Coronary artery (tissue), 2 donors: ENCODE measurements at places on chromosomes 11 and 22.

- DNase-seq = no peak
These were observed 20.7 kb downstream of the OR5B21 start for GRCh38 chr11:58487170-58487569.

- no peak for DNase-seq
These were observed 484.6 kb downstream of the OPCML start for GRCh38 chr11:133047771-133048115.

DNA sequence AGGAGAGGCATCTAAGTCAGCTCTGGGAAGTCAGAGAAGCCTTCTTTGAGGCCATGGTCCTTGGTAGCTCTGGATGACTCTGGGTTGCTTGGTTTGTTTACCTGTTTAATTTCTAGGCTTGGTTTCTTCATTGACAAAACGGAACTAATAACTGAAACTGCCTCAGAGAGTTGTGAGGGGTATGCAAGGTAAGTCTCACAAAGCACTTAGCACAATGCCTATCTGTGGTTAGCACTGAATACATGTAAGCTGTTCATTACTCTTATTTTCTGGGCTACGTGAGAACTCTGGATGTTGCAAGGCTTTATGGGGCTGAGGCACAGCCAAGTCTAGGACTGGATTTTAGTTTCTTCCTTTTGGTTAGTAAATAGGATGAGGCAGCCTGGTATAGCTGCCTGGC is 225.8 kb upstream of the NCAM1 start:
- DNase-seq = peak; percentile 3

GRCh38 chr22:29689206-29689879 is 30.5 kb upstream of the CABP7 start:
- DNase-seq = no peak

DNA sequence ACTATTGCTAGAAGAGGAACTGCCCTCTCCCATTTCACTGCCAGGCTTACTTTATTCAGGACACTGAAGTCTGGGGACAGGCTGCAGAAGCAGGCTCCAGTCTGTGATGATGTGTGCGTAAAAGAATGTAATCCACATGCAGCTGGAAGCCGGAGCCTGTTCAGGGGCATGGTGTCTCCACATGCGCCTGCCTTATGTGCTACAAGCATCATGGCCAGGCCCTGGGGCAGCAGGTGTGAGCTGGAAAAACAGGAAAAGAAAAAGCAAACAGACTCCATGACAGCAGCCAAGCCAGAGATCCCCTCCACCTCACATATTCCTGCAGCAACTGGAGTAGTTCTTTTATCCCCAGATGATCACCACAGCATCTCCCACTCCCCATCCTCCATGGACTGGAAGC is 33.4 kb downstream of the ARFGAP2 start:
- DNase-seq = no peak

DNA sequence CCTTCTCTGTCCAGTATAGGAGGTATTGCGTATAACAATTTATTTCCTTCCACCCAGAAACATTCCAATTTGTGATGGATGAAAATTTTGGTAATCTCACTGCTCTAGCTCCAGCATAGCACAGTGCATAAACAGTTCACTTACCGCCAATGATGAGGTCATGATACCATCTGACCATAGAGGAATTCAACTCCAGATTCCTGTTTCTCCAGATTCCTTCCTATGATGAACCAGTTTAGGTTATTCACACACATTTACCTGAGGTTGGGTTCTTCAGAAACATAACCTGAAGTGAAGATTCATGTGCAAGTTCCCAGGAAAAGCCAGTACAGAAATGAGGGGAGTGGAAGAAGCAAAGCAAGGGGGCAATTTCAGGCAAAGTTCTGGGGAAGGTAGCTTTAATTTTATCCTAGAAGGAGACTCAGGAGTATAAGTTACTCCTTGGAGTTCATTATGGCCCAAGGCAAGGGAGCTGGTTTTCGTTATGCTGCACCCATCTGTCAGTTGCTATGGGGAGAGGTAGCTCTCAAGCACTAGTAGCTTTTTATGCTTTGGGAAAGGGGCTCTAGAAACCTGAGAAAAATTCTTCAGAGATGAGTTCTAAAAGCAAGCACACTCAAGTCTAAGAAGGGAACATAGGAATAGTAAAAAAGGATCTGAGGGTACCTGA is 121.6 kb downstream of the CASP12 start:
- DNase-seq = no peak

- DNase-seq = peak; percentile 14
These were observed 92.1 kb upstream of the TTC12 start for GRCh38 chr11:113222241-113222640.

- DNase-seq = no peak
These were observed 356.4 kb downstream of the DYNC2H1 start for GRCh38 chr11:103465555-103466140.

GRCh38 chr11:45104790-45105084 is 41.7 kb upstream of the PRDM11 start:
- DNase-seq = peak; percentile 63

- no peak for DNase-seq
These were observed 242.3 kb upstream of the BLID start for GRCh38 chr11:122358292-122358691.

GRCh38 chr11:22711071-22711770 is 44.8 kb downstream of the GAS2 start:
- DNase-seq = no peak

GRCh38 chr11:119417726-119418540 is 5.0 kb downstream of the THY1 start:
- DNase-seq = no peak

- DNase-seq = no peak
These were observed 277.6 kb upstream of the ZC3H12C start for GRCh38 chr11:109815500-109816150.

- DNase-seq = no peak
These were observed 24.5 kb downstream of the MCHR1 start for GRCh38 chr22:40703736-40704135.

- DNase-seq = no peak
These were observed 178.2 kb upstream of the CCDC90B start for GRCh38 chr11:83464160-83464944.

DNA sequence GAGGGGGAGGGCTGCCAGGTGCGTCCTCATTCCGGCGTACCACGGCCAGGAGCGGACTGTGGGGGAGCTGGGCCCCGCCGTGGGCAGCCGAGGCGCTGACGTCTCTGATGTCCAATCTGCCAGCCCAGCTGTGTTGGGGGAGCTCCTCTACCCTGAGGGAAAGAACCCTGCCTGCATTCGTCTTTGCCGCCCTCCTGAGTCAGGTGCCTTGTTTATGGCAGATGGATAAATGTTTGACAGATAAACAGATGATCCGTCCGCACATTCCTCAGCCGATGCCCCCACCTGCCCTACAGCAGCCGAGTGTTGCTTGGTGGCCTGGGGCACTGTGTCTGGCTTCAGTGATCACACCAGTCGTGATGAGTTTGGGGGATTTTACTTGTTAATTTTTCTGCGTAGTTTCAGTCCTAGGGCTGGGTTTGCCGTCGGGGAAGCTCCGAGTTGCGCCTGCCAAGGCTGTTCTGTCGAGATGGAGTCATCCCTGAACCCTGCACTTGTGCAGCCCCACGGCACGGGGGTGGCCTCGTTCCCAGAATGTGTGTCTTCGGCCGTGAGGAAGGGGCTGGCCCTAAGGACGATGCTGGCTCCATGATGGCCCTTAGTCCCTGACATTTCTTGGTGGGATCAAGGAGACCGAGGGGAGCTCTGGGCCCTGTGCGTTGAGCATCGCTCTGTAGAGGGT is 1083.9 kb downstream of the BRD1 start:
- DNase-seq = peak; percentile 47

DNA sequence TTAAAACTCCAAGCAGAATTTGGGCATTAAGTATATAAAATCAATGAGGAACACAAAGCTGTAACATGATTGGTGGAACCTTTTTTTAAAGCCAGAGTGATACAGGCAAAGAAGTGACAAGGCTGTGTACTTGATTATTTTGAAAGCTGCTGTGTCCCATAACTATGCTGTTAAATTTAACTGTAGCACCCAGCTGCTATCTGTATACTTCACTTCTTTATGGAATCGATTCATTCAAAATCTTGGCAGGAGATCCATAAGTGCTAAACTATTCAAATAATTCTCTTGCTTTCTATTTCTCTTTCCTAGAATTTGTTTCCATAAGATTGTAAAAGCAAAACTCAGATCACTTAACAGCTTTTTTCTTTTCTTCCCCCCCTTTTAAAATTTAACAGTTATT is 231.7 kb downstream of the DYNC2H1 start:
- no peak for DNase-seq

GRCh38 chr11:13210424-13210823 is 67.2 kb upstream of the BMAL1 start:
- DNase-seq = no peak

- no peak for DNase-seq
These were observed 139.2 kb downstream of the GUCY1A2 start for GRCh38 chr11:106879029-106879428.

- DNase-seq = no peak
These were observed 37.2 kb downstream of the CELSR1 start for GRCh38 chr22:46500201-46500600.

- peak; percentile 78 for DNase-seq
These were observed 1.4 kb downstream of the ADM start for GRCh38 chr11:10305964-10306918.

DNA sequence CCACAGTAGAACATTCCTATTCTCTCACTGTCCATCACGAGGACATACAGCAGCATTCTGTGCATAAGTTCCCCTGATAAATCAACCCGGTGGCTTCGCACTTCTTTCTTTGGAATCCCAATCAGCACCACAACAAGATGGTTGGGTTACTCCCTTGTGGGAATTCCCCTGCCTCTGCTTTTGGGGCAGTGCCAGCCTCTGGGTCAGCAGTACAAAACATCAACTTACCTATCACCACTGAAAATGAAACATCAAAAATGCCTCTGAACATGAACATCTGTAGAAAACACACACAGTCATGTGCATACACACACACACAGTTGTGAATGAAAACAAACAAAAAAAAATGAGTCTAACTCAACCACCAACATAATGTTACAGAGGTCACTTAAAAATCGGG is 79.3 kb downstream of the KCNA4 start:
- DNase-seq = no peak

GRCh38 chr22:45760682-45761081 is 89.0 kb downstream of the ATXN10 start:
- no peak for DNase-seq

- DNase-seq = no peak
These were observed 19.2 kb upstream of the UPK3A start for GRCh38 chr22:45265535-45265934.

DNA sequence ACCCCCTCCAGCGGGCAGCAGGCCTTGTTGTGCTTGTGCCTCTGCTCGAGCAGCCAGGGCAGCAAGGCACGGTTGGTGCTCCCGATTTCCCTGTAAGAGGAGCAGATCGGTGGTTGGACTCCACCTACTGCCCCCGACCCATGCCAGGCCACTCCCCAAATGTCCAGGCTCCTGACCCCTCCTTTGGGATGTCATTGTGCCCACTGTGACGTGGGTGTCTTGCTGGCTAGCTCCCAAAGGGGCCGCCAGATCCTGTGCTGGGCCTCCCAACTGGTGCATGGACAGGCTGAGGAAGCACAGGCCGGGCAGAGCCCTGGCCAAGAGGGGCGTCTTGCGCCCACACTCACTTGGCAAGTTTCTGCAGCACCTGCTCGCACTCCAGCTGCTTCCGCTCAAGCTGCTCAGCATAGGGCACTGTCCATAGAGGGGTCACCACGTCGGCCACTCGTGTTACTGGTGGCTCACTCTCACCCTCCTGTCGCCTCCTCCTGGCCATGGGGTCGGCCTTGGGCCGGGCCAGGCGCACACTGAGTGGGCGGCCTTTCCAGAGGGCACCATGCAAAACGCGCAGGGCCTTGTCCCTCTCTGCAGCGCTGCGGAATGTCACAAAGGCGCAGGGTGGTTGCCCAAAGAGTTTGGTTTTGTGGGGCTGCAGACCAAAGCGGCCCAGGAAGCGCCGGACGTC is at the start of gene RANBP1:
Gene RANBP1, plus strand, starts transcription at position 414 of the 685 bp plus-strand sequence. Its CDS starts 81 bp downstream, at position 495.
- DNase-seq = no peak

DNA sequence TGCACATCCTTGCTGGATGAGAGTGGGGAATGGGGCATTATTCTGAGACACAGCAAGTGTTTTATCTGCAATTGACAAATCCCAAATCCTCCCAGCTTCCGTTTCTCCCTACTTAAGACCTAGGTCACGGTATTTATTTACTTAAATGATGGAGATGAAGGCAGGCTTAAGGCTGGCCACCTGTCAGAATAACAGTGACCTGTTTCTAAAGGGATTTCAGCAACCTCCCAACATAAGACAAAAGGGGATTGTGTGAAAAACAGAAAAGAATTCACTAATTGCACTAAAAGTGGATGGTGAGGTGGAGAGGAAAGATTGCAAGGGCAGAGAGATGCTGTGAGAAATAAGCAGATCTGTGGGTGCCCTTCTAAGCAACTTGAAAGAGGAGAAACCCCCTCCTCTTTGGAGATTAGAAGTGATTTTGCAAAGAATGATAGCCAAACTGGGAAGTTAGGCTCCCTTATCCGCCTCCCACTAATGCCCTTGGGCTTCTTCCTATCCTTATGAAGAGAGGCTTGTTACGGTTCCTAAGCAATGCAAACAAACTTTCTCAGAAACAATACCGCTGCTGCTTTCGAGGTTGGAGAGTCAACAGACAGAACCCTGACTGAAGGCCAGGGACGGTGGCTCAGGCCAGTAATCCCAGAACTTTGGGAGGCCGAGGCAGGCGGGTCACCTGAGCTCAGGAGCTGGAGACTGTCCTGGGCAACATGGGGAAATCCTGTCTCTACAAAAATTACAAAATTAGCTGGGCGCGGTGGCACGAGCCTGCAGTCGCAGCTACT is 84.3 kb downstream of the ARL14EP start:
- DNase-seq = no peak

DNA sequence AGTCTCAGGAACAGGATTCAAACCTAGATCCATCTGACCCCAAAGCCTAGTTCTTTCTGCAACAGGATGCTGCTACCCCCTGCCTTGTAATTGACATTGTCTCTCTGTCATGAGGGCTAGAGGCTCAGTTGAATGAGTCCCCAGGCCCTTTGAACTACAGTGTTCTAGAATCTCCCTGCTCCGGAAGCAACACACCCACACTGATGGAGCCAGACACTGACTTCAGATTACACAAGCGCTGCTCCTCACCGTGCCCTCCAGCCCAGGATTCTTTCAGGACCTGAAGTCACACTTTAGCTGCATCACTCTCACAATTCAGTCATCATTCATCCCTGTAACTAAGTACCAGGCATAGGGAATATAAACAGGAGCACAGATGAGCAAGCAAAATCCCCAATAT is 69.6 kb downstream of the RAB30 start:
- no peak for DNase-seq

- no peak for DNase-seq
These were observed 26.0 kb upstream of the FADD start for GRCh38 chr11:70176940-70177689.

- DNase-seq = no peak
These were observed 31.2 kb downstream of the GAB2 start for GRCh38 chr11:78386215-78386941.

- DNase-seq = no peak
These were observed 117.5 kb upstream of the TOP3B start for GRCh38 chr22:22099833-22100812.

DNA sequence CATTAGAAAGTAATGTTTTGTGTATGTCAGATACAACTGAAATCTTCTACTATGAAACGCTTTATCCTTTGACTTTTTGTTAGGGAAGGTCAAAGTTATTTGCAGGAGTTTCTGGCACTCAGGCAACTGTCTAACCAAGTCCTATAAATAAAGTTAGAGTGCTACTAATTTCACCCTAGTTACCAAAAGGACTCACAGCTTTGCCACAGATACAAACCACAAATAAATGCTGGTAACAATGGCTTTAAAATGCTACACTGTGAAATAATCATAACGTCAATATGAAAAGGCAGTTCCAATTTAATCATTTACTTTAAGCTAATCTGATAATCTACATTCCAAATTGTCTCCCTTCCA is 124.3 kb downstream of the RBFOX2 start:
- no peak for DNase-seq
